CD4-positive, alpha-beta T cell treated with Interleukin-15 for 1 hour (primary cell): ENCODE measurements at places on chromosomes 13 and 19.
A peak's percentile ranks its signal among the peaks of the same experiment; 100 is the strongest.

GRCh38 chr13:109243311-109243951 is 543.0 kb downstream of the IRS2 start:
- no peak for DNase-seq

DNA sequence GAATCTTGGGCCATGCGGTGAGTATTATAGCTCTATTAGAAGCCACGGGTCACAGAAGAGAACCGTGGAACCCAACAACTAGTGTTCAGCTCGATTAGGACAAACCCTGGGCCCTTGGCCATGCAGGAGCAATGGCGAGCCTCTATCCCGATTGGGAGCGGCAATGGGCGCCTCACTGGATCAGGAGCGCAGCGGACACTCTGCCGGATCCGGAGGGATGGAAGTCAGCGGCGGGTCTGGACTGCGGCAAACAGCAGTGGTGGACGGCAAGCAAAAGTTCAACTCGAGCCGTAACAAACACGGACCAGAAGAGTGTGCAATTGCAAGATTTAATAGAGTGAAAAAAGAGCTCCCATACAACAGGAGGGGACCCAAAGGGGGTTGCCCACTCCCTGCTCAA is 1481.9 kb downstream of the PCDH9 start:
- DNase-seq: no peak

- DNase-seq: no peak
Observed at GRCh38 chr13:60412909-60413616, 16.0 kb downstream of the TDRD3 start.

DNA sequence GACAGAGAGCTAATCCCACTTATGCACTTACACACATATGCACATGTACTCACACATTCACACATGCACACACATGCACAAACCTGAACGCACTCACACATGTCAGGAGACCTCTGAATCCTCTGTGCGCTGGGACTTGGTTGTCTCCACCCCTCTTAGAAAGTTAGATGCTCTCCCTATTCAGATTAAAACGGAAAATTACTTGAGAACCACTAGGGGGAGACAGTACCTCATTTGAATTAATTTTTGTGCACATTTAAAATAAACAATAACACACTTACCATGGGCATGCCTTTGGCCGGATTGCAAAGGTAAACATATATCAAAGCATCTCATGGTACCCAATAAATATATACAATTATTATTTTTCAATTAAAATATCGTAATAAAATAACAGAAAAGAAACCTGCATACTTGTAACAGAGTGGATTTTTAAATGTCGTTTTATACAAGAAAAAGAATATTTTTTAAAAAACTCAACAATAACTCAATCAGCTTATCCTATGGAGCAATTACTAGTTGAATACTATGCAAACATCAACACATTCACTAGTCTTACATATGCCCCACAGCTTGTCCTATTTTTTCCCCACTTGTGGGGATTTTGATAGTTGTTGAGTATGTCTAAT is 9.5 kb upstream of the LILRB4 start:
- DNase-seq: no peak

- DNase-seq: no peak
Observed at GRCh38 chr13:101341464-101341863, 74.8 kb downstream of the NALCN start.

GRCh38 chr19:17807731-17808316 is 12.9 kb downstream of the B3GNT3 start:
- no peak for DNase-seq

GRCh38 chr19:28508666-28509065 is 704.3 kb downstream of the UQCRFS1 start:
- no peak for DNase-seq

- DNase-seq: no peak
Observed at GRCh38 chr19:30455881-30456280, 83.7 kb downstream of the ZNF536 start.

GRCh38 chr19:20079476-20079875 is 1.7 kb downstream of the ZNF90 start:
- DNase-seq: no peak

- DNase-seq: no peak
Observed at GRCh38 chr13:73141292-73141771, 82.5 kb downstream of the KLF5 start.

- no peak for DNase-seq
Observed at GRCh38 chr19:2425622-2426581, 1.5 kb downstream of the TIMM13 start.

DNA sequence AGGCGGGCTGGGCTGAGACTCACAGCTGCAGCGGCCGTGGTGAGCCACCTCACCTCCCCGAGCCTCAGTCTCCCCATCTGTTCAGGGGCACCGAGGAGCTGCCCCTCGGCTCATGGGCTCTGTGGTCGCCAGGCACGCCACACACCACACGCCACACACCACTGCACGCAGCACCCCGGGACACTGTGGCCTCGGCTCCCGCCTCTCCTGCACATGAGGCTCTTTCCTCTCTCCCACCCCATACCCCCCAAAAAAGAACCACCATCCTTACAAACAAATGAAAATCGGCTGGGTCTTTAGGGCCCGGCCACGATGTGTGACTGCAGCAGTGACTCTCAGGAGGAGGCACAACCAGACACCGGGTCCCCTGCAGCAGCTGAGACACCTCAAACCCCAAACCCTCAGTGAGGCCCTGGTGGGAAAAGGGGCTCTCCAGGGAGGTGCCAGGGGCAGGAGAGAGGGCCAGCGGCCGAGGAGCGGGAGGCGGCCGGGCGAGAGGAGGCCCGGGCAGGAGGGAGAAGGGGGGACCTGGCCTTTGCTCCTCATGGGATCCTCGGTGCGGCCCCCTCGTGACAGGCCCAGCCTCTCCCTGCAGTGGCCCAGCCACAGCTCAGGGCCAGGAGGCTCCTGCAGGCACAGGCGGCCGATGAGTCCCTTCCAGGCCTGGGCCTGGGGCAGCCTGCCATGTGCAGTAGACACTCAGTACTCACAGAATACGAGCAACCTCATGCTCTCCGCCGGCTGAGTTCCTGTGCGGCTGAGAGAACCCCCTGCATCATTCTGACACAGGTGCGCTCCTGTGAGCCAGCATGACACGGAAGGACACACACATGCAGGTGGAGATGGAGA is 66.3 kb downstream of the RASA3 start:
- DNase-seq: no peak

DNA sequence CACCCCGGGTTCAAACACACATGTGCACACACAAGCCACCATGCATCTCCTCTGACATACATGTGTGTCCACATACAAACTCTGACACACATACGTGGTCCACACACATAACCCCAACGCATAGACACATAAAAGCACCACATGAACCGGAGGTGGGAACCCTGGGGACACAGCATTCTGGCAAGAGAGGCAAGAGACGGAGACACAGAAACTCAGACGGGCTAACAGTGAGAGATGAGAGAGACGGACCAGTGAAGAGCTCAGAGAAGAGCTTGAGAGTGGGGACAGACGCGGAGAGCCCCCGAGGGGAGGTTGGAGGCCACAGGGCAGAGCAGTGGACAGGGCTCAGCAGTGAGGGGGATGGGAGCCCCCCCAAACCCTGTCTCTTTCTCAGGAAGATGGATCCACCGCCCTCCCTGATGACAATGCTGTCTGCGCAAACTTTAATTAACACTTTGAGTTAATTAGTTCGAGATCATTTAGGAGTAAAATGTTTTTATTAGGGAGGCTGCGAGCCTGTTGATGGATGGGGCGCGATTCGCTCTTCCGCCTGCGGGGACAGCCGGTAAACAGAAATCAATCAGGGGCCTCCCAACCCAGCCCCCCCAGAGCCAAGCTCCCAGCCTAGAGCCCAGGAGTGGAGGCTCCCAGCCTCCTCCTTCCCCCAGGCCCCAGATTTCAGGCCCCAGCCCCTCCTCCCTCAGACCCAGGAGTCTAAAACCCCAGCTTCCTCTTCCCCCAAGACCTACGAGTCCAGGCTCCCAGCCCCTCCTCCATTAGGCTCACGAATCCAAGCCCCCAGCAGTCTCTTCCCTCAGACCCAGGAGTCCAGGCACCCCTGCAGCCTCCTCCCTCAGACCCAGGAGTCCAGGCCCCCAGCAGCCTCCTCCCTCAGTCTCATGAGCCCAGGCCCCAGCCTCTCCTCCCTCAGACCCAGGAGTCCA is 9.5 kb upstream of the ERFL start:
- DNase-seq: no peak

- peak; percentile 36 for DNase-seq
Observed at GRCh38 chr19:47305309-47305751, 4.3 kb upstream of the C5AR1 start.

GRCh38 chr19:34957830-34958751 is 5.9 kb downstream of the ZNF792 start:
- DNase-seq: no peak

DNA sequence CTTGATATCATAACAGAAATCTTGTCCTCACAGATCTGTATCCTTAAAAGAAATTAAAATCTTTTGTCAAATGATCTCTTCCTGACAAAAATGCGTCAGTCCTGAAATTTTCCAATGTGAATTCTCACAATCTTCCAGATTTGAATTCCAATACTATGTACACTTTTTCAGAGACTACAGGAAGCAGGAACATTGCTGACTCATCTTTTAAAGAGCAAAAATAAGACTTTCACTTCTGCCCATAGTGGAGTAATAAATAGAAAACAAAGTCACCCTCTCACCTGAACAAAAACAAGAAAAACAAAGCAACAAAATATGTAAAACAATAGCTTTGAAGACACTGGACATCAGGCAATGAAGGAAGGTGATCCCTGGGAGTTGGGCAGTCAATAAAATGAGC is 167.0 kb upstream of the IPO5 start:
- DNase-seq: no peak

GRCh38 chr19:33245948-33246708 is 20.5 kb upstream of the SLC7A10 start:
- DNase-seq: no peak

DNA sequence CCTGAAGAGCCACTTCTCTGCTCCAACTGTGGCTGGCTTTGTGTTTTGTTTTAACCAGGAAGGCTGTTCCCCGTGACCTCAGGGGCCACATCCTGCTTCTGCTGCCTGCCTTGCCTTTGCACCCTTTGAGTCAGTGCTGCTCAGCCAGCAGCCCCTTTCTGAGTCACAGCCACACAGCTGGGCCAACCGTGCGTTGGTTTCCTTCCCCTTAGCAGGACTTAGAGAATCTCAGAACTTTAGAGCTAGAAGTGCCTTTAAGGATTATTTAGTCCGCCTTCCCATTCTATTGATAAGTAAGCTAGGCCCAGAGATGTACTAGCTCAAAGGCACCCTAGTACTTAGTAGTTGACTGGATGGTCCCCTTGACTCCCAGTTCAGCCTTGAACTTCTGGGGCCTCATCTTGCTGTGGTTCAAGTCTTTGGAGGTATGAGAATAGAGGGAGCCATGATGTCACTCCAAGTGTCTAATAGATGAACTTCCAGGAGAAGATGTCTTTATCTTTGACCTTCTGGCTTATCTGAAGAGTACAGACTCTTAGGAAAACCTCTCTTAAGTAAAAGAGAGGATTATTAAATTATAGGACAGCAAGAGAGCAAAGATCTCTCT is 8.0 kb downstream of the RGCC start:
- DNase-seq: peak; percentile 91

DNA sequence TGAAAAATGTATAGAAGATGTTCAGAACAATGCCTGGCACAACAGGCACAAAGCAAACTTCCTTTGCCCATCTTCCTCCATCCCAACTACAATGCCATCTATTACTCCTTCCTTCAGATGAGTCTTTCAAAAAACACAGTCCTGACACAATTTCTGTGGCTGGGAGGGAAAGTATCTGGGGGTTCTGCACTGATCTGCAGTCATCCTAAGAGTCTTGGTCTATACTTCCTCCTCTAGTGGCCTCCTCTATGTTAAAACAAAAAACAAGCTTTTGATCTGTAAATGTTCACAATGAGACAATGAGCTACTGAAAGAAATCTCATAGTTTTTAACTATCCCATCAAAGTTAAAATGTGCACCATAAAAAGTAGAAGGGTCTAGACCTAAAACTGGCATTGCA is 44.8 kb downstream of the USP12 start:
- no peak for DNase-seq

DNA sequence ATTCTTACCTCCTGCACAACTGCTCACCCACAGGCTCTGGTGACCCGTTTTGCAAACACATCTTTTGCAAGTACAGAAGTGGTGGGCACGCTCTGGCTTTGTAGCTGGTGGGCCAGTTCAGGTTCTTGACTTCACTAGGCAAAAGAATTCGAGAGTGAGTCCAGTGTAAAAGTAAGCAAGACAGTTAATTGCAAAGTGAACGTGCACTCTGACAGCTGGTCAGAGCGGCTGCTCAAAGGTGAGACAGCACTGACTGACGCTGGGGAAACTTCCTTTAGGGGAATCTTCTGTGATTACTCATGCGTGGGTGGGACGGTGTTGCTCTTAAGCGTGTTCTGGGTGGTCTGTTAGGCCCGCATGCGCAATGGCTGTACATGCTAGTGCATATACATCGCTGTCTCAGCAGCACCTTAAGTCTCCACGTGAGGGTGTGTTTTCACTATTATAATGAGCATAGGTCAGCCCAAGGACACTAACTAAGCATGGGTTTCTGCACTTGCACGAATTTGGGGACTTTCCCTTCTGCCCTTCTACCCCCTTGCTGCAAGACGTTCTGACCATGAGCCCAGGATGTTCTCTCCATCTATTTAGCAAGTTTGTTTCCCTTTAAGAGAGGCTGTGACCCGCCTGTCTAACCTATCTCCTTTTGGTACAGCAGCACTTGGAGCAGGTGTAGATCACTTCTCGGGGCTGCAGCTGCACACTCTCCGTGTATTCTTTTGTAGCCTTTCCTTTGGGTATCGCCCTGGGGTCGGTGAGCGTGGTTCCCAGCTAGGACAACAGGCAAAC is 30.2 kb upstream of the CD33 start:
- peak; percentile 38 for DNase-seq

DNA sequence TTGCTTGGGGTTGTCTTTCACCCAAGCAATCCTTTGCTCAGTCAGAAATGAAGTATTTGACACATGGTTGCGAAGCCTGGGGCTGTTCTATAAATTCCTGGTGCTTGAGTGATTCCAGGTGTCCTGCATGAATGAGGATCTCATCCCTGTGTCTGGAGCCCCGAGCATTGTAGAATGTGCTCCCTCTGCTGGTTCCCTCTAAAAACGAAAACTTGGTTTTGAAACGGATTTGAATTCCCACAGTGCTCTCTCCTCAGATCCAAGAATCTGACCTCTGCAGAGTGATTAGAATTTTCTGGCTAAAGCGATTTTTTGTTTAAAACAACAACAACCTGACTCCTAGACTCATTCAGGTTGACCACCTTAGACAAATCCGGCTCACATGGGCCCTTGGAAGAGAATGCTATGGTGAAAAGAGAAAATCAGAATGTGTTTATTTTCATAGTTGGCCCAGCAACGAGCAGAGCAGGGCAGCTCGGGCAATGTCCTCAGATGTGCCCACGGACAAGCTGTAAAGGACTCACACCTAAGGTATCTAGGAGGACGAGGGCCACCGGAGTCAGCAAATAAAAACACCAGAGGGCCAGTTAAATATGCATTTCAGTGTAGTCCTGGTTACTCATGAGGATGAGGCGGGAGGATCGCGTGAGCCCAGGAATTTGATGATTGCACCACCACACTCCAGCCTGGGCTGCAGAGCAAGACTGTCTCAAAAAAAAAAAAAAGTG is 8.7 kb upstream of the ATP12A start:
- no peak for DNase-seq

GRCh38 chr19:36483653-36484052 is 5.7 kb downstream of the ZNF566 start:
- no peak for DNase-seq
